ENCODE measurements at places on chromosomes 6 and 20.

DNA sequence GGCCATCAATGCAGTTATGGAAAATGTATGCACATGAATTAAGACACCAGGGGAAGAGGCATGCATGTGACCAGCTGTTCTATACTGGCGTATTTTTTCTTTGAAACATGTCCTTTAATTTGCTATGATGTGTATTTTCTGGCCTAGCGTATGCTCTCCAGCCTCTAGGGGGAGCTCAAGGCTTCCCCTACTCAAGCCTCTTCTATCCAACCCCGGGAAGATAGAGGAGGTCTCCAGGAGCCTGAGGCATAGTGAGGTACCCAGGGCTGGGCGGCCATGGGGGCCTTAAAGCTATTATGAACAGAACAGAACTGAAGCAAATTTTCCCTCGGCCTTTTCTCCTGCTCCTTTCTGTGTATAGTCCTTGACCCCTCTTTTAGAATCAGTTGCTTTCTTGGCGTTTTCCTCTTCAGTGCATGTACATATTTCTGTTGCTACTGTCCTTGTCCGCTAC, 528.9 kb downstream of the MAFB start:
- peak; percentile 24 for DNase-seq

DNA sequence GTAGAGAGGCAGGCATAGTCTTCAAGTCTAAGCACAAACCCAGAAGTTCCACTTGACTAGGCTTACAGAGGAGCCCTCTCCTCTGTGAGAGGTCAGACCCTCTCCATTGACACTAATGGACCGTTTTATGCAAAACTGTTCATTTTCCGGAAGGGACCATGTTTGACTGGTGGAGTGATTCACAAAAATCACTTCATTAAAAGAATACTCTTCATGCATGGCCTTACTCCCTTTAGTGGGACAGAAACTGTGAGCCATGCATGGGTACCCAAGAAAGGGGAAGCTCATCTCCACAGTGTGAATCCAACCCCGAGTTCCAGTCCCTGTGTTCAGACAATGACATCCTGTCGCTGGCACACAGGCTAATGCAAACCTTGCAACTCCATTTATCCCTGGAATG, 63.2 kb downstream of the OLIG3 start:
- peak; percentile 14 for DNase-seq

GRCh38 chr6:2914318-2914660, 11.2 kb upstream of the SERPINB9 start:
- DNase-seq = no peak

DNA sequence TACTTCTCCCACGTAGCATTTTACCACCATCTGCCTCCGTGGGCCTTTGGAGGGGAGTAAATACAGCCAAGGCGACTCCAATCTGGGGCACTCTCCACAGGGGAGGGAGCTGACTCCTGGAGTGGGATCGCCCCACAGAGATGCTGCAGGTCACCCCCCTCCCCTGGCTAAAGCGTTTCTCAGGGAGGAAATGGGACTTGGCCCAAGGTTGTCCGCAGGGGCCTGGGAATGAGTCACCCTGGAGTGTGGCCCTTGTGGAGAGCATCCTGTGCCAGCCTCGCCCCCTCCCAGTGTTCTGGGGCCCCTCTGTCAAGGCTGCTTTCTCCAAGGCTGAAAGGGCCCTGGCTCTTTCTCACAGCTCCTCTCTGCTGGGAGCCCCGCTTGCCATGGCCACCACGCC, 84.5 kb upstream of the QKI start:
- DNase-seq = no peak

DNA sequence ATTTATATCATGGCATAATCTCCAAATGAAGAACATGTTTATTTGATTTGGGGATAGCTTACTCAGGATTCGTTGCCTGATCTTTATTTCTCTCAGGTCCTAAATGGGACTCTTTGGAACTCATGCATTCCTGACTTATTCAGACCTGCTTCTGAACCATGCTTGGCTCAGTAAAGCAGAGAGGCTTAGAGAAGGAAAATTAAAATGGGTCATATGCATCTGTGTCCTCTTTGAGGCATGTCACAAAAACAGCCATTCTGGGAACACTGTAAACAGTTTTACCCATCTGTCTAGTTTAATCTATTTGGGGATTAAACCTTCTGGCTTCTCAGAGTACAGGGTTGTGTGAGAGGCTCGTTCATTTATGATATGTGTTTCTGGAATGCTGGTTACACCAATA, 1017.3 kb downstream of the KIF16B start:
- no peak for DNase-seq

DNA sequence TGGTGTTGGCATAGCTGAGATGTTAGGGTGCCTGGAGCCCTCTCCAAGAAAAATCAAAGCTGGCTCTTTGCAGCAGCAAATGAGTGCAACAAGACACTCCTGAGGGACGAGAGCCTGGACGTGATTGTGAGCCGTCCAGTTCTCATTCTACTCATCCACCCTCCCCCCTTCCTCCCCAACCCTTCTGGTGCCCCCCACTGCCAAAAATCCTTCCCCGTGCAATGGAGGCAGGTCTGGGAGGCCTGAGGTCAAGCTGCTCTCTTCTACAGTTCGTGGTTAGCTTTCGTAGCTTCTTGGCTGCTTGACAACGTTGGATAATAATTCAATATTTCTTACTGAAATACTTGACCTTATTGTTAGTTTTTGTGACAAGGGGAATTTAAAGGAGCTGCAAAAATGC, 185.3 kb upstream of the SUPT3H start:
- no peak for DNase-seq

DNA sequence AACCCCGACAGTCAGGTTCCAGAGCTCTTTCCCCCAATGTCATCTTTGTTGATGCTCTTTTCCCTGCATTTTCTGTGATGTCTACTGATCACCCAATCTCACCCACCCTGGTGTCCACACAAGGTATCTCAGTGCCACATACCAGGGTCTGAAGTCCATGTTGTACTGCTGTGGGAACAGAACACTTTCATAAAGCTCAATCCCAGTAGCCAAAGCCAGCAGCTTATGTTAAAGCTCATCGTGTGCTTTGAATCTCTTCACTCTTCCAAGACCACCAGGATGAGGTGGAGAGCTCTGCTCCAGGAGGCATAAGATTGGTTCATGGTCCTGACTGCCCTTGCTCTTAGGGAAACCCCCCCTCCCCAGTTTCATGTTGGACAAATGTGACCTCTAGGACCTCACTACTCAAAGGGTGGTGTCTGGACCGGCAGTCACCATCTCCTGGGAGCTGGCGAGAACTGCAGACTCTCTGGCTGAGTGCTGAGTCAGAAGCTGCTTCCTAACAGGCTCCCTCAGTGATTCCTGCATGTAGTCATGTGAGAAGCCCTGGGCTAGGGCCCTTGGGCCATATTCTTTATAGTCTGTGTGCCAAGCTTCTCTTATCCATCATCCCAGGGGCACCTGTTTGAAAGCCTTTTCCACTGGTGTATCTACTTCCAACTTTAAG, 13.4 kb upstream of the CPNE5 start:
- DNase-seq = no peak

GRCh38 chr6:722077-722524, 29.2 kb upstream of the EXOC2 start:
- peak; percentile 79 for DNase-seq

All from GM10248 (cell line).